ENCODE measurements at places on chromosomes 2 and 18. TPM values are rescaled to one million over a fixed set of nuclear protein-coding genes. Genes with fewer than 3 reads are reported as not detected.

CXCR4 gene
- polyA plus RNA-seq, result 3.8 TPM

TGFA gene
- 24.7 TPM for polyA plus RNA-seq

VAMP8 gene
- polyA plus RNA-seq, result 430 TPM

NPHP1 gene
- polyA plus RNA-seq, result 1.5 TPM

ANKRD53 gene
- polyA plus RNA-seq, result 0.35 TPM

KLHL41 gene
- 0.34 TPM for polyA plus RNA-seq

B3GNT7 gene
- polyA plus RNA-seq, result 1.9 TPM

RTP5 gene
- 0.06 TPM for polyA plus RNA-seq

EIF2AK3 gene
- 5.7 TPM for polyA plus RNA-seq

COLEC12 gene
- polyA plus RNA-seq, result 0.75 TPM

PTPRN gene
- 0.14 TPM for polyA plus RNA-seq

CYP27A1 gene
- 3.3 TPM for polyA plus RNA-seq

IL1A gene
- polyA plus RNA-seq, result 17.4 TPM

HOXD11 gene
- polyA plus RNA-seq, result not detected

MROH2A gene
- polyA plus RNA-seq, result 0.99 TPM

EFHD1 gene
- polyA plus RNA-seq, result 3.9 TPM

EPB41L3 gene
- 13.6 TPM for polyA plus RNA-seq

EGR4 gene
- polyA plus RNA-seq, result not detected

CNGA3 gene
- polyA plus RNA-seq, result 0.02 TPM

MAL gene
- polyA plus RNA-seq, result 3,581 TPM

RGPD3 gene
- polyA plus RNA-seq, result 0.06 TPM
